ENCODE measurements at places on chromosomes 16 and 17. TPM values are rescaled to one million over a fixed set of nuclear protein-coding genes. Genes with fewer than 3 reads are reported as not detected.

DNA sequence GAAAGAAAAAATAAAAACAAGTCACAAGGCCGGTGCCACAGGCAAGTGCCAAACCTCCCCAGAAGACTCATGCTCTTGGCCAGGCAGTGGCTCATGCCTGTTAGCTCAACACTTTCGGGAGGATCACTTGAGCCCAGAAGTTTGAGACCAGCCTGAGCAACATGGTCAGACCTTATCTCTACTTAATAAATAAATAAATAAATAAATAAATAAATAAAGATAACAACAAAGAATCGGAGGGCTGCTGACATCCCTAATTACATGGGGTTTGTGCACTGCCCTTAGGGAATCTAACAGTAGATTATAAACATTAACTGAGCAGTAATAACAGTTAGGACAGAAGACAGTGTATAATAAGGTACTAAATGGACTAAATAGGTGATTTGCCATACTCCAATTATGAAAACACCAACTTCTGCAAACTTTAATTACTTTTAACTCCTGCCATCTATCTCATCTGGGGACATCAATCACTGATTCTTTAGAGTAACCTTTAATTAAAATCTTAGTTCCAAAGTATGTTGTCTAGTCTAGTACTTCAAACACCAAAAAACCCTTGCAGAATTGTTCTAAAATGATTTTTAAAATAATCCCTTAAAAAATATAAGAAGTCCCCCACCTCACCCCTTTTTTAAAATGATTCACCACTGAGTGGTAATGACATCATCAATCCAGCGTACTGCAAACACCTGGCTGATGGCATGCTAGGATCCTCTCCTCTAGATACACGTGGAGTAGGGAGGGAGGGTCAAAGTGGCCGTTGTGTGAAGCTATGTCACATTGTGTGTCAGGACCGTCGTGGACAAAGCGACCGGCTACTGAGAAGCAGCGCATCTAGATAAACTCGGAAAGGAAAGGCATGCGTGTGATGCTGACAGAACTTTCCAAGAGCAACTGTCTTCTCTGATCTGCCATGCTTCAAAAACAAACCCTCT, 28.5 kb downstream of the CYTH1 start:
- no peak for DNase-seq

The SLC16A11 gene
- 1.1 TPM for total RNA-seq

DNA sequence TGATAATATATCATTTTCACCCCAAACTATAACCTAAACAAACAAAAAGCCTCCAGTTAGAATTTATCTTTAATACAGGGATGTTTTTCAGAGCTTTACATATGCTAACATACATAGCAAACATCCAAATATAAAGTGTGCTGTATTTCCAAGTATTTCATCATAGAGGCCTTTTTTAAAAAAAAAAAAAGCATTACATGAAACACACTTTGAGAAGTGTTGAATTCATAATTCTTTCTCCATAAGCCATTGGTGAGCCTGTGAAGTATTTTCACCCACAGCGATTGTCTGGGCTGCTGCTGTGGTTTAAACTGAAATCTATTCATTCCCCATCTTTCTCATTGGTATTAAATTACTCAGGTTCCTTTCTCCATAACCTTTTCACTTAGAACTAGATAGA, 503.4 kb upstream of the CDH8 start:
- no peak for DNase-seq

DNA sequence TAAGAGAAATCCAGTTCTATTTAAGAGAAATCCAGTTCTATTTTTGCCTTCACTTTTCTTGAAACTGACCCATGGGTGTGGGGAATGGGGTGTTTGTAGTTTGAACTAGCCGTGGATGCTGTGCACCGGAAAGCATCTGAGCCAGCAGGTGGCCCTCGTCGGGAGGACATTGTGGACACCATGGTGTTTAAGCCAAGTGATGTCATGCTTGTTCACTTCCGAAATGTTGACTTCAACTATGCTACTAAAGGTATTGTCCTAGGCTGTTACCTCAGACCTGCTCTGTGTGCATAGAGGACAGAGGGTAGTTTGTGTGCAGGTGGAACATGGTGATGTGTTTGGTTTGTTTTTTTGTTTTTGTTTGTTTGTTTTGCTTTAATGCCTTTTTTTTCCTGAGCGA, 3.3 kb downstream of the ATXN2L start:
- DNase-seq = no peak

The ZACN gene
- not detected for total RNA-seq

Data from heart right ventricle (tissue), 16 donors.